ENCODE measurements at places on chromosomes 3 and 15.

DNA sequence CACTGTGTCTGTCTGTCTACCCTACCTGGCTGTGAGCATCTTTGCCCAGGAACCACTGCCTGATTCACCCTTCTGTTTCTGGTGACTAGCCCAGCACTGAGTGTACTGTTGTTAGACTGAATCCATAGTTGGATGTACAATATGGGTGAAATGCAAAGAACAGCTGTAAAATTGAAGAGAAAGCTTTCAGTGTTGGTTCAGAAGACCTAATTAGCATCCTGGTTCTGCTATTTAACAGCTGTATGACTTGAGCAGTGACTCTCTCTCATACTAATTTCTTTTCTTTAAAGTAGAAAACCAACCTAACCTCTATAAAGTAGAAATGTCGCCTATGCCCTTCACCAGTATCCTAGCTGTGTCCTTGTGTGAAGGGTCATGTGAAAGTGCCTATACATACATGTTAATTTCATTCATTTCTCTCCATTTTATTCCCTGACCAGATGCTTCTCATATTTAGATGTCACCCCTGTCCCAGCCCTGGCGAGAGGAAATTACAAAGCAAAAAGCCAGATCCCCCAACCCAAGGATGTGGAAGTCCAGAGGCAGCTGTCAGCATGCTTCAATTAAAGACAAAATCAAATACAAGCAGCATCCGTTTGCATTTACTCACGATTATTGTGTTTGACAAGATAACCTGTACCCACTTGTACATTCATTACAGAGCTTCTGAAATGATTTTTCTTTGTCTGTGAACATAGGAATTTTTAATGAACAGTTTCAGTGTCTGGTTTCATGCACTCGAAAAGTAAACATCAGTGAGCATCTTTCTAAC, 305.7 kb upstream of the ICE2 start:
- no peak for DNase-seq

DNA sequence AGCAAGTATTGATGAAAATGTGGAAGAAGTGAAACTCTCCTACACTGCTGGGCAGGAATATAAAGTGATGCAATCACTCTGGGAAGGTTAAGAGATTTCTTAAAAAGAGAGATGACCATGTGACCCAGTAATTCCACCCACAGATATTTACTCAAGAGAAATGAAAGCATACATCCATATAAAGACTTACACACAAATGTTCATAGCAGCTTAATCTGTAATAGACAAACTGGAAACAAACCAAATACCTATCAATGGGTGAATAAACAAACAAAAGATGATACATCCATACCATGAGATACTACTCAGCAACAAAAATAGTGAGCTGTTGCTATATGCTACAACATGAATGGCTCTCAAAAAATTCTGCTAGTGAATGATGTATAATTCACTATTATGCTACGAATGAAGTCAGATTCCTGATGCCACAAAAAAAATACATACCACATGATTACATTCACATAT, 463.3 kb downstream of the MAGI1 start:
- DNase-seq, result no peak

DNA sequence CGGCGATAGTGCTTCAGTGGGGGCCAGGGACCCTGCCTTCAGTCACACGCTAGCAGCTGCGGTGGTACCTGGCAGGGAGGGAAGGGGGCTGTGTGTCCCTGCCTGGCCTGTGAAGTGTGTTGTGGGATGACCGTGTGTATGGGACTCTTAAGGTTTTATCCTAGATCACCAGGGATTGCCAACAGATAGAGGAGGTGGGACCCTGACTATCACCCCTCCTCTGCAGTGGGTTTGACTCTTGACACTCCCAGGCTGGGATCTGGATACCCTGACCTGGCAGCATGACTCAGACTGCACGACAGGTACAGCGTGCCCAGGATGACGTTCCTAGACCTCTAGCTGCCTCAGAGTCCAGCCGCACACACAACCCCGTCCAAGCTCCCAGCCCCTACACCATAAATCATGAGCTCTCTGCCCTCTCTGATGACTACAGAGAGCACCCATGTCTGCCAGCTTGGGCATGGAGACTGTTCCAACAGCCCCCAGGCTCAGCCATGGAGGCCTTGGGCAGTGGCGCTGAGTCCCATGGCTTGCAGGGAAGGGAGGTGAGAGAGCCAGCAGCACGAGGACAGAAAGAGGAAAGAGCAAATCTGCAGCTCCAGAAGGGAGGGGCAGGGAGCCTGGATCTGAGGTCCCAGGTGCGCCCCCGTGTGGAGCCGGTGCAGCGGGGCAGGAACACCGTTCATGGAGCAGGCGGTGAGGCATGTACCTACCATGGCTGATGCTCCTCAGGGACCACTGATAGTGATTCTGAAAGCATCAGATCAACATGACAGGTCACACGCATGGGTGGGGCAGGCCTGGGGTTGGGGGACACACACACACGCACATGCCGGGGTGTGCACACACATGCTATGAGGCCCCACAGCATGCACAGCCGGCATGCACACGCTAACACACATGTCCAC, 71.0 kb downstream of the ADAMTS7 start:
- peak; percentile 75 for DNase-seq

DNA sequence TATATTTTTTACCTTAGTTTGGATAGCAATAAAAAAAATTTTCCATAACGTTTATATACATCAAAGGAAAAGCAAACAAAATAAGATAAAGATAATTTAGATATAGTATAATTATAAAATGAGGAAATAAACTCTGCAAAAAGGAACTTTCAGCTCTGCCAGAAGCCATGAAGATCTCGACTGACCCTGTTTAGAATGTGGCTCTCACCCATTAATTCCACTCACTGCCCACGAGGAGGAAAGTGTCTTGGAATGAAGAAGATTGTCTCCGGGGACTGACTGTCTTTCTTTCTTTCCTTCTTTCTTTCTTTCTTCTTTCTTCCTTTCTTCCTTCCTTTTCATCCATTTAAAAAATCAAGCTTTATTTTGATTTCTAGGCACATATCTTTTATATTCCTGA, 20.1 kb upstream of the PRR20G start:
- no peak for DNase-seq

GRCh38 chr3:141126661-141127343, 75.7 kb downstream of the SPSB4 start:
- DNase-seq, result no peak

- DNase-seq, result no peak
Measured at GRCh38 chr3:77816366-77816765, 776.5 kb downstream of the ROBO2 start.

DNA sequence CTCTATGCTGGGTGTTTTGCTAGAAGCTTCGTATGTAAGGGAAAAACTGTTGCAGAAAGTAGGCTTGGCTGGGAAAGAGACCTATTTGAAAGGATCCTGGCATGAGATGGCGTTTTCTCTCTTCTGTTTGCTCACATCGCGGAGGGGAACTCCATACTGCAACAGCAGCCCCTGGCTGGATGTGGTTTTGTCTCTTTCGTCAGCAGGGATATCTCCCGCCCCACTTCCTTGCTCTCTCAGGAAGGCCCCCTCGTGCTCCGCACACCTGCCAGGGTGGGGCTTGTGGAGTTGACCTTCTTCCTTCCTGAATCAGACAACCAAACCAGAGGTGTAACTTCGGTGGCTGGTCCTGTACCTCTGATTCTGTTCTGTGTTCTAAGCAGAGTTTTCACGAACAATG, 26.4 kb upstream of the MYZAP start:
- DNase-seq, result peak; percentile 38

DNA sequence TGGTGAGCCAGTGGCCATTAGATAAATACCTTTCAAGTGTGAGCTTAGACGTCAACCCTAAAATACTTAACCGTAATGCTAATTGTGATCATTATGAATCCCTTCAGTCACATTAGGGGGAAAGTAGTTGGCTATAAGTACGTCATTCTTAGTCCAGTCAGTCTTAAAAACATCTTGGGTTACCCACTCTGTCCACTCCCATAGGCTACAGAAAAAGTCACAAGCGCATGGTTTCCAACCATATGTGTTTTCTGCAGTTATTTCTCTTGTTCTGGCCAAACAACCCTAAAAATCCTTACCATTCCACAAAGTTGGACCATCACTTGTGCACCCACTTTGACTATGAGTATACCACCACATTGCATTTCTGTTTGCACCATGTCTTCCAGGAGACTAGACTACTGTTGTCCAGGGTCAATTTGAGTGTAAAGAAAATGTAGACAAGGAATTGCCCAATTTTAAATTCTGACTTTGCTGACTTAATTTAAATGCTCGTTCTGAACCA, 3.3 kb downstream of the RPL15 start:
- no peak for DNase-seq

GRCh38 chr3:155661760-155662159, 83.1 kb downstream of the PLCH1 start:
- no peak for DNase-seq

DNA sequence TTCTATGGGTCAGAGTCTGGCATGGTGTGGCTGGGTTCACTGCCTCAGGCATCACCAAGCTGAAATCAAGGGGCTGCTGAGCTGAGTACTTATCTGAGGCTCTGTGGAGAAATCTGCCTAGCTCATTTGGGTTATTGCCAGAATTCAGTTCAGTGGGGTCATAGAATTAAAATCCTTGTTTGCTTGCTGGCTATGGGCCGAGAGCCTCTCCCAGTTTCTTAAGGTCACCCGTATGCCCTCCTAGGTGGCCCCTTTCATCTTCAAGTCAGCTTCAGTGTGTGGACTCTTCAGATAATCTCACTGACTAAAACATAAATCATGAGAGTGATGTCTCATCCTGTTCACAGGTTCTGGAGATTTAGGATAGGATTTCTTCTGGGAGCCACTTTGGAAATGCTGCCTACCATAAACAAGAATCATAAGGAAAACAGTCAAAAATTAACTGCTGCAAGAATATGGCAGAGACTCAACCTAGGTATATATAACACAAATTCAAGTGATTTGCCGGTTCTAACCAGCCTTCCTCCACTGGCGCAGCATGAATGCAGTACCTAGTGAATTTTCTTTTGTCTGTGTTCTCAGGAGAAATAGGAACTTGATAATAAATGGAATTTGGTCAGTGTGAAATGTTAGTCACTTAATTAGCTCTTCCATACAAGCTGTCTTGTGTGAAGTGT, 5.3 kb downstream of the CP start:
- DNase-seq, result no peak

DNA sequence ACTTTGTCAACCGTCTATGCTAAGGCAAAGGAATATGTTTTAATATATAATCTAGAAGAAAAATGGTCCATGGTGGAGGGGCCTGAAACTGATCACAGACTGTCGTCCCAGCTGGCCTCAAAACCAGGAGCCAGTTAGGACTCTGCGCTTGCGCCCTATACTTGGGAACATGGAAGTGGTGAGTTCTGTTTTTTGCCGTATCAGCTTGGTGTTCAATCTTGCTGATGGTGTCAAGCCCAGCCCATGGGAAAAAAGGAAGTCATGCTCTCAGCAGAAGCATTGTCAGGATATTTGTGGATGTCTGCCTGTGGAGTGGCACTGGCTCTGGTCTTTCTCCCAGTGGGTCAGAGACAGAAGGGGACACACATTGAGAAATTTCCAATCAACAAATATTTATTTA, 342.0 kb upstream of the CTDSPL start:
- DNase-seq, result no peak

DNA sequence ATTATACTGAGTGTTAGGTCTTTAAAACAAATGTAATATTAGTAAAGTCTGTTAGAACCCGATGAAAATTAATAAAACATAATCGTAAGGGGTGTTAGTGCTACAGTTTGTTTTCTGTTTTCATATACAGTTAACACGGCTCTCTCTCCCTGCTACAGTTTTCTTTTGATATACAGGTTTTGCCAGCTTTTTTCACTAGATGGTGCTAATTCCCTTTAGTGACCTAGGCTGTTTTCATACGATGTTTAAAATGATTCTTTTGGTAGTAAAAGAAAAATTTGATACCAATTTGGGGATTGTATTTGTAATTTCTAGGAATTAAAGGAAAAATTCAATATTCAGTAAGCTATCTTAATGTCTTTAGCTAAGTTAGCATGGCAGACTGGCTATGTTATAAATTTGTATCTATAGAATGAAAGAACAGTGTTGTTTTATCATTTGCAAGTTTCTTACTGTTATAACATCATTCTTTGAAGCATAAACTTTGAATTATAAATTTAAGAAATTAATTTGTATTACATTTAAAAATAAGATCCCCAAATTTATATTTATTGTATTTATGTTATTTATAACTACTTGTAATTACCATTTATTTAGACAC, 11.5 kb downstream of the APH1B start:
- DNase-seq, result no peak

GRCh38 chr3:123576122-123576521, 8.7 kb downstream of the HACD2 start:
- no peak for DNase-seq

GRCh38 chr3:172557515-172558220, 34.4 kb upstream of the TNFSF10 start:
- no peak for DNase-seq

DNA sequence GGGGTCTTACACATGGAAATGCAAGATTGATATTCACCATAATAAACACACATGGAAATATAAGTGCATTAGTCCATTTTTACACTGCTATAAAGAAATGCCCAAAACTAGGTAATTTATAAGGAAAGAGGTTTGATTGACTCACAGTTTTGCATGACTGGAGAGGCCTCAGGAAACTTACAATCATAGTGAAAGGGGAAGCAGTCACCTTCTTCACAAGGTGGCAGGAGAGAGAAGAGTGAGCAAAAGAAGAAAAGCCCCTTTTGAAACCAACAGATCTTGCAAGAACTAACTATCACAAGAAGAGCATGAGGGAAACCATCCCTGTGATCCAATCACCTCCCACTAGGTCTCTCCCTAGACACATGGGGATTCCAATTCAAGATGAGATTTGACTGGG, 111.7 kb upstream of the TP63 start:
- no peak for DNase-seq

DNA sequence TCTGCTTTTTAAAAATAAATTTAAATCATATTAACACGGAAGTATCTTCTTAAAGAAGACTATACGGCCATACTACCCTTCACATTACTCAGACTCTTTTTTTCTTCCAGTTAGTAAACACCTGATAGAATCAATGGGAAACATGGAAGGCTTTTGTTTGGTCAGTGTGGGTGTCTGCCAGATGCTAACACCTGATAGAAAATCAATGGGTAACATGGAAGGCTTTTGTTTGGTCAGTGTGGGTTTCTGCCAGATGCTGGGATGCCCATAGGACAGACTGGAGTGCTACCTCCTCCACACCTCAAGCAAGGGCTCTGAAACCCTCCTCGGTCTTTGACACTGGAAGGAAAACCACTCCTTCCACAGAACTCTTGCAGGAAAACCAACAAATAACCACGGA, 29.2 kb downstream of the HACL1 start:
- no peak for DNase-seq
